Ovary (tissue), 10 donors: ENCODE measurements at places on chromosomes 5 and 9. TPM values are rescaled to one million over a fixed set of nuclear protein-coding genes. Genes with fewer than 3 reads are reported as not detected.

GRCh38 chr5:420632-421286, 22.2 kb upstream of the EXOC3 start:
- no peak overlapping the region for H3K27ac ChIP-seq
- no peak overlapping the region for H3K4me3 ChIP-seq
- peaks cover 2% of the 10 kb centered on the region for H3K4me1 ChIP-seq
- DNase-seq = no peak
- H3K27me3 ChIP-seq = no peaks in the 10 kb centered on the region

DNA sequence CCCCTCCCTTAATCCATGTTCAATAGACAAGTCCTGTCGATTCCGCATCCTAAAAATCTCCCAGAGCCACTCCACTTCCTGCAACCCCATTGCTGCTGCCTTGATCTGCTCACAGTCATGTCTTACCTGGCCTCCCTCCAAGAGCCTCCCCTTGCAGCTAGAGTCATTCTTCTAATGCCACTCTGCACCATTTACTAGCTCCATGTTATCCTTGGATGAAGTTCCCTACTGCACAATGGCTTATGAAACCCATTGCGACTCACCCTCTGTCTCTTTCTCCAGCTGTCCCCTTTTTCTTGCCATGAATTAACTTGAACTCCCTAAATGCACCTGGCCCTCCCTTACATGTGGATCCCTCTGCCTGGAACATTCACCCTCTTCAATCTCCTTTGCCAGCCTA, 39.5 kb downstream of the MEGF10 start:
- no peaks in the 10 kb centered on the region for H3K36me3 ChIP-seq
- no peak overlapping the region for H3K27ac ChIP-seq
- no peaks in the 10 kb centered on the region for H3K27me3 ChIP-seq
- H3K4me1 ChIP-seq = no peaks in the 10 kb centered on the region
- no peak for DNase-seq

DNA sequence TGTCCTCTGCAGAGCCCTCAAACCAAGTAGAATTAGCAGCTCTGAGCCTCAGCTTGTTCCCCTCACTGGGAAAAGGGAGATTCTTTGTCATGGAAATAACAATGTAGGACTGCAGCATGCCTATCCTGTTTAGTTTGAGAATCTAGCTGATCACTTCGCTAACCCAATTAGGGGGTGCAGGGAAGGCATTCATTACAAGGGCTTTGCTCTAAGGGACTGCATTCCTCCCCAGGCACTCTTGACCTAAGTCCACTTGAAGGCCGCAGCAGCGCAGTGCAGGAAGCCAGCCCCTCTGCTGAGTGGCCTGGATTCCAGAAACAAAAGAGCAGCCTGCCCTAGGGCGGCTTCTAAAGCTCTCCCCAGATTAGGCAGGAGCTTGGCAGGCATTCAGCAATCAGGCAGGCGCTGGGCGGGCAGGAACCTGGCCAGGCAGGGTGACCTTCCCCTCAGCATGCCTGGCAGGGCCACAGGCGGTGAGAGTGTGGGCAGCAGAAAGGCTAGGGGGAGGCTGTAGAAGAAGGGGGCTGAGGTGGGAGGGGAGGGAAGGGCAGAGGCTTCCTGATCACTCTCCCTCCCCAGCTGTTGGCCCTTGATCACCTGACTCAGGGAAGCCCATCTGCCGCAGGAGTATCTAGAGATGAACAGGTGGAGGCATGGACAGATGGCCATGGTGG, 24.8 kb downstream of the CCNJL start:
- H3K27me3 ChIP-seq = no peaks in the 10 kb centered on the region
- H3K4me1 ChIP-seq = peaks cover 15% of the 10 kb centered on the region
- no peaks in the 10 kb centered on the region for H3K36me3 ChIP-seq
- peak; percentile 72 for DNase-seq
- no peak overlapping the region for H3K4me3 ChIP-seq
- peak overlapping the region; percentile 31 for H3K27ac ChIP-seq

- H3K4me3 ChIP-seq = no peak overlapping the region
- H3K36me3 ChIP-seq = no peaks in the 10 kb centered on the region
- no peak for DNase-seq
- H3K27ac ChIP-seq = no peak overlapping the region
Observed at GRCh38 chr5:56078278-56079156, 83.8 kb upstream of the IL6ST start.

GRCh38 chr9:130918101-130918825, 20.8 kb downstream of the FIBCD1 start:
- no peaks in the 10 kb centered on the region for H3K27me3 ChIP-seq
- H3K4me3 ChIP-seq = no peak overlapping the region
- H3K4me1 ChIP-seq = peaks cover 8% of the 10 kb centered on the region
- H3K27ac ChIP-seq = no peak overlapping the region
- no peaks in the 10 kb centered on the region for H3K36me3 ChIP-seq

- DNase-seq = no peak
- H3K27ac ChIP-seq = no peak overlapping the region
- H3K4me3 ChIP-seq = no peak overlapping the region
- H3K36me3 ChIP-seq = no peaks in the 10 kb centered on the region
- peaks cover 8% of the 10 kb centered on the region for H3K4me1 ChIP-seq
- no peaks in the 10 kb centered on the region for H3K27me3 ChIP-seq
Observed at GRCh38 chr9:99114049-99114440, 9.1 kb downstream of the TGFBR1 start.

- no peak for DNase-seq
- no peaks in the 10 kb centered on the region for H3K4me1 ChIP-seq
- no peak overlapping the region for H3K27ac ChIP-seq
Observed at GRCh38 chr5:90386099-90386710, 23.4 kb downstream of the CETN3 start.

GRCh38 chr9:112605963-112606699, 111.8 kb downstream of the INIP start:
- no peak for DNase-seq
- H3K27ac ChIP-seq = no peak overlapping the region
- H3K27me3 ChIP-seq = no peaks in the 10 kb centered on the region
- no peak overlapping the region for H3K4me3 ChIP-seq

GRCh38 chr5:33964132-33964700, 20.3 kb downstream of the SLC45A2 start:
- no peak overlapping the region for H3K27ac ChIP-seq
- no peak overlapping the region for H3K4me3 ChIP-seq
- H3K4me1 ChIP-seq = no peaks in the 10 kb centered on the region

DNA sequence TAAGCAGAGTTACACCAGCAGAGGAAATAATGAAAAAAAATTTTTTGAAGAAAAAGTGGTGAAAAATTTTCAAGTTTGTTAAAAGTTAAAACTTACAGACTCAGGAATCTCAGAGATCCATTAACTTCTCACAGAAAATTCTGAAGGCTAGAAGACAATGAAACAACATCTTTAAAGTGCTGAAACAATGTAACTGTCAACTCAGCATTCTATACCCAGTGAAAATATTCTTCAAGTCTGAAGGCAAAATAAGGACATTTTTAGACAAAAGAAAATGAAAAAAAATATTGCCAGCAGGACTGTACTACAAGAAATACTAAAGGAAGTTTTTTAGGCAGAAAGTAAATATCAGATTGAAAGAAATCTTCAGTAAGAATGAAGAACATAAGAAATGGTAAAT, 36.7 kb upstream of the RGMB start:
- H3K4me1 ChIP-seq = no peaks in the 10 kb centered on the region
- no peaks in the 10 kb centered on the region for H3K27me3 ChIP-seq
- DNase-seq = no peak
- no peaks in the 10 kb centered on the region for H3K36me3 ChIP-seq
- no peak overlapping the region for H3K27ac ChIP-seq

DNA sequence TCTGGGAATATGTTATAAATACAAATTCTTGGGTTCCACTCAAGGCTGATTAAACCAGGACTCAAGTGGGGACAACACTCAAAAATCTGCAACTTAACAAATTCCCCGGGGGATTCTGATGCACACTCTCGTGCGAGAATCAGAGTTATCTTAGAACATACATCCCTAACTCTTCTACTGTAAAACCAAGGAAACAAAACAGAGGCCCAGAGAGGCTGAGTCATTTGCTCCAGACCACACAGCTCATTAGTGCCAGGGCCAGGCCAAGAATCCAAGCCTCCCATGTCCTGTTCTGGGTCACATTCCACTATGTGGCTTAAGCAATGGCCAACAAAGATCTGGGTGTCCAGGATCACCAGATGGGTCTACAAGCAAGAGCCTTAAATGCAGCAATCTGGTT, 166.0 kb downstream of the ADAMTS12 start:
- H3K27ac ChIP-seq = no peak overlapping the region
- no peak overlapping the region for H3K4me3 ChIP-seq
- no peaks in the 10 kb centered on the region for H3K36me3 ChIP-seq
- no peak for DNase-seq

Gene TMC1
- 0.25 TPM for total RNA-seq

Gene SLC4A9
- not detected for total RNA-seq

Gene RASGEF1C
- total RNA-seq = 0.53 TPM
